ENCODE measurements at places on chromosomes 6 and 20. TPM values are rescaled to one million over a fixed set of nuclear protein-coding genes. Genes with fewer than 3 reads are reported as not detected.

The MRS2 gene
- total RNA-seq, result 30.1 TPM

DNA sequence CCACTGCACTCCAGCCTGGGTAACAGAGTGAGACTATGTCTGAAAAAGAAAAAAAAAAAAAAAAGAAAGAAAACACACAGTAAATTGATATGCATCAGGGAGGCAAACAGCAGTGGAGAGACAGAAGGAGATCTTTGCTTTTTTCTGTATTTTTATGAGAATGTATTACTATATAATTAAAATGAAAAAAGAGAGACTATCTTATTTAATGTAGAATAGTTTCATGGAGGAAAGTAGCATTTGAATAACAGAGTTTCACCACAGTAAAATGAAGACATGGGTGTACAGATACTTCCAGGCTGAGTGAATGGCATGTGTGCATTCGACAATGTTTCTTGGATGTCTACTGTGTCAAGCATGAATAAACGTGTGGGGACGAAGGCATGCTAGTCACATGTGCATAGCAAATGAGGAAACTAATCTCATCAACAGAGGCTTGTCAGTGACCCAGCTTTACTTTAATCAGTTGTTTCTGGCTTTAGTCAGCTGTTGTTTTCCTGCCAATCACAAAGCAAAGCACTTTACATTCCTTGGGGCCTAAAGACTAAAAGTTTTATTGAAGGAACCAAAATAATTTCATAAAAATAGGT, 55.5 kb upstream of the ARMH2 start:
- DNase-seq, result no peak

- no peak for DNase-seq
These were observed 3.1 kb downstream of the C6orf89 start for GRCh38 chr6:36888654-36889481.

- DNase-seq, result no peak
These were observed 49.3 kb upstream of the INSM1 start for GRCh38 chr20:20318365-20319161.

The CPNE5 gene
- total RNA-seq, result 0.59 TPM

Data from CD8-positive, alpha-beta memory T cell (primary cell).